ENCODE measurements at places on chromosomes 16 and 17. TPM values are rescaled to one million over a fixed set of nuclear protein-coding genes. Genes with fewer than 3 reads are reported as not detected.

GRCh38 chr17:50183421-50183994 is 17.7 kb downstream of the SGCA start:
- no peaks in the 10 kb centered on the region for H3K27me3 ChIP-seq
- no peaks in the 10 kb centered on the region for H3K4me1 ChIP-seq
- H3K4me3 ChIP-seq: no peak overlapping the region
- H3K27ac ChIP-seq: peak overlapping the region; percentile 78
- no peaks in the 10 kb centered on the region for H3K36me3 ChIP-seq
- no peak for DNase-seq

GRCh38 chr17:29197516-29198272 is 17.5 kb upstream of the MYO18A start:
- H3K36me3 ChIP-seq: no peaks in the 10 kb centered on the region
- H3K4me3 ChIP-seq: no peak overlapping the region
- no peaks in the 10 kb centered on the region for H3K27me3 ChIP-seq
- H3K27ac ChIP-seq: no peak overlapping the region

DNA sequence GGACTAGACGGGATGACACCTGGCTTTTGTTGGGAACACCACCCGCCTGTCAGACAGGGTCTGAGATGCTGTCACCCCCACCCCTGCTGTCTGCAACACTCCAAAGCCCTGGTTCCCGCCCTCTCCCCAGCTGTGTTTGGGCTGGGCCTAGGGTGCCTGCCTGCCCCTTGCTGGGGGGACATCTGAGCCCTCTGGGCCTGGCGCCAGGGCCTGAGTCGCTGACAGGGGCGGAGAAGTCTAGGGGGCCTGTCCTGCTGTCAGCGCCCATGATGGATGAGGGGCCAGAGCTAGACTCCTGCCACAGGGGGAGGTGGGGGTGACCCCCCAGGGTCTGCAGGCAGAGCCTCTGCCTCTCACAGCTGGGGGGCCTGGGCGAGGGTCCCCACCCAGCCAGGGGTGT is 7.6 kb upstream of the PKMYT1 start:
- no peaks in the 10 kb centered on the region for H3K36me3 ChIP-seq
- H3K27ac ChIP-seq: no peak overlapping the region
- H3K27me3 ChIP-seq: no peaks in the 10 kb centered on the region

Gene FBXW10
- total RNA-seq: not detected
